Large intestine (tissue), 12 donors: ENCODE measurements at places on chromosomes 6 and 20. TPM values are rescaled to one million over a fixed set of nuclear protein-coding genes. Genes with fewer than 3 reads are reported as not detected.

DNA sequence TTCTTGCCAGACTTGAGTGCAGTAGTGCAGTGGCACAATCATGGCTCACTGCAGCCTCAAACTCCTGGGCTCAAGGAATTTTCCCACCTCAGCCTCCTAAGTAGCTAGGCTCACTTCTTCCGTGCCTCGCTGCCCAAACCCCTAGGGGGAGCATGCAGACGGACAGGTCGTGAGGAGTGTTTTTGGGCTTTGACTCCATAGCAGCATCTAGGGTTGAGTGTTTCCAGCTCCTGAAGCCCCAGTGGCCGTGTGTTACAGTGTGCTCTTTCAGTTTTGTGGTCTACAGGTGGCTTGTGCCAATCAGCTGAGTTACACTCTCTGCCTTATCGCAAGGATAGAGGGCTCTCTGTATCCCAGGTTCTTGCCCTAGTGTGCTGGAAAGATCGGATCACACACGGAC is 33.4 kb downstream of the NCOA3 start:
- DNase-seq = no peak
- H3K36me3 ChIP-seq = no peaks in the 10 kb centered on the region
- no peak overlapping the region for H3K4me3 ChIP-seq

- H3K4me3 ChIP-seq = no peak overlapping the region
- H3K36me3 ChIP-seq = peaks cover 2% of the 10 kb centered on the region
- no peak for DNase-seq
Observed at GRCh38 chr6:15595461-15596173, 67.2 kb downstream of the DTNBP1 start.

GRCh38 chr6:41781366-41781730 is 766 bp downstream of the PRICKLE4 start:
- peaks cover 12% of the 10 kb centered on the region for H3K4me1 ChIP-seq
- peak overlapping the region; percentile 76 for H3K4me3 ChIP-seq
- H3K36me3 ChIP-seq = peaks cover 6% of the 10 kb centered on the region
- DNase-seq = no peak
- H3K27ac ChIP-seq = no peak overlapping the region
- no peaks in the 10 kb centered on the region for H3K27me3 ChIP-seq

GRCh38 chr6:137351890-137352289 is 132.7 kb upstream of the IFNGR1 start:
- no peaks in the 10 kb centered on the region for H3K27me3 ChIP-seq
- DNase-seq = no peak
- H3K36me3 ChIP-seq = no peaks in the 10 kb centered on the region

- peak; percentile 19 for DNase-seq
- H3K4me3 ChIP-seq = no peak overlapping the region
- H3K27ac ChIP-seq = no peak overlapping the region
- no peaks in the 10 kb centered on the region for H3K27me3 ChIP-seq
- H3K36me3 ChIP-seq = no peaks in the 10 kb centered on the region
- no peaks in the 10 kb centered on the region for H3K4me1 ChIP-seq
Observed at GRCh38 chr6:124090491-124090890, 286.8 kb downstream of the NKAIN2 start.

The EBF4 gene
- 12.2 TPM for polyA plus RNA-seq
